ENCODE measurements at places on chromosomes 16 and 17. TPM values are rescaled to one million over a fixed set of nuclear protein-coding genes. Genes with fewer than 3 reads are reported as not detected.

TMIGD1 gene
- total RNA-seq: not detected

TPSG1 gene
- total RNA-seq: 0.21 TPM

SOST gene
- not detected for total RNA-seq

GRAP gene
- total RNA-seq: 3.2 TPM

ABCC11 gene
- total RNA-seq: not detected

MAPT gene
- 24.0 TPM for total RNA-seq

RTN4RL1 gene
- 7.6 TPM for total RNA-seq

TMC7 gene
- total RNA-seq: 1.2 TPM

METTL2A gene
- total RNA-seq: 16.3 TPM

CCT6B gene
- total RNA-seq: 2.3 TPM

NEURL4 gene
- 38.8 TPM for total RNA-seq

MAFG gene
- 25.1 TPM for total RNA-seq

ZG16B gene
- total RNA-seq: not detected

GRCh38 chr16:79171931-79172705, 428.4 kb downstream of the MAF start:
- DNase-seq: no peak

DNA sequence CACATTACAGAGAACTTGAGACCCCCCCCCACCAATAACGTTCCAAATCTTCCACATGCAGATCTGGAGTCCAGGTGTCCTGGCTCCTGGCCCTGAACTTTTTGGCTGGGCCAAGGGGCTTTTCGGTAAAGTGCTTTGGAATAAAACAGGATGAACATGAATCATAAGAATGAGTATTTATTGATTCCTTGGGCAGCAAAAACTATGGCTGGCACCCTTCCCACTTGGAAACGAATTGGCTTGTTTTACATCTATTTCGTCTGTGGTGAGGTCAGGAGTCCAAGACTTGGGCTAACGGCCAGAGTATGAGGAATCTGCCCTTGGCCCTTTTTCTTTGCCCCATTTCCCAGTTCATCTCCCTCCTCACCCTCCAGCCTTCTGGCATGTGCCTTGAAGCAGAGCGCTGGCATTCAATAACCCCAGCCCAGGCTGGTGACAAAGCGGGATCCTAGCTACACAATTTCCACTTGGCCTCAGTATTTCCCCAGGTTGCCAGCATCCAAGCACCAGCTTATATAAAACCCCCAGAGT, 4.1 kb upstream of the UBTF start:
- peak; percentile 48 for DNase-seq

DNA sequence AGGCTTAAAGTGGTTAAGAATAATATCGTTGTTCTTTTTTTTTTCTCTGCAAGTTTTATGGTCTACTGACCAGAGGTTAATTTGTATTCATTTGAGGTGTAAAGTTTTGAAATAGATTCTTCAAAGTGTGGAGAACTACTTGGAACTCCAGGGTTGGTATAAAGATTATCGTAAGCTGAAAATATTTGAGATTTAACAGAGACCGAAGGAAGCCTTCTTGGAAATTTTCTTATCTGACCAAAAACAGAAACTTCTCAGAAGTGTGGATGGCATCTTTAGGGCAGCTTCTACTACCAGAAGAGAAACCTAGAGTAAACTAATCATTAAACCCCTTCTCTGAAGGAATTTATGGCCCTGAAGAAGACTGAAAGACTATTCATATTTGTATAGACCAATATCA, 206.8 kb upstream of the MON1B start:
- no peak for DNase-seq

- DNase-seq: no peak
Observed at GRCh38 chr17:53193044-53193443, 629.7 kb upstream of the KIF2B start.

GRCh38 chr16:85879975-85880831, 18.8 kb upstream of the IRF8 start:
- DNase-seq: no peak

- no peak for DNase-seq
Observed at GRCh38 chr16:81586417-81586816, 141.8 kb downstream of the CMIP start.

DNA sequence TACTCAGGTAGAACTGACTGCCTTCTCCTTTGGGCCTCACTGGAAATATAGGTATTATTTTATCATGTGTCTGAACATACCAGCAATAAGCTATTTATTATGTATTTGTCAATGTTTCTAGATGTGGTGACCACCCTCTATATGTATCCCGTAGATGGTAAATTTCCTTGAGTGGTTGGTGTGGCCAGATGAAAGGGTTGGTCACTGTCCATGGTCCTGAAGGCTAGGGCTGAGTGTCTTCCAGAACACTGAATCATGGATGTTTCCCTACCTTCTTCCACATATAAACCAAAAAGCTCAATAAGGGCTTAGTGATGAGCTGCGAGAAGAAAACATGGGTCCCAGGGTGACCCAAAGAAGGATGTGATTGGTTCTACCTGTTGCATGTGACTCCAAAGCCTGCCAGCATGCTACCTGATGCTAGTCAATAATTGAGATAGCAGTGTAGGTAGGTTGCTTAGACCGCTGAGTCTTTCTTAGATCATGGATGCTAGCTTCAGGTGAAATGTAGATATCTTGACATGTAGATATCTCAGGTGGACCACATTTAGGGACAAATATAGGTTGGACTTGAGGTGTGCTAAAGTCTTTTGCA, 150.3 kb downstream of the ASIC2 start:
- DNase-seq: no peak

DNA sequence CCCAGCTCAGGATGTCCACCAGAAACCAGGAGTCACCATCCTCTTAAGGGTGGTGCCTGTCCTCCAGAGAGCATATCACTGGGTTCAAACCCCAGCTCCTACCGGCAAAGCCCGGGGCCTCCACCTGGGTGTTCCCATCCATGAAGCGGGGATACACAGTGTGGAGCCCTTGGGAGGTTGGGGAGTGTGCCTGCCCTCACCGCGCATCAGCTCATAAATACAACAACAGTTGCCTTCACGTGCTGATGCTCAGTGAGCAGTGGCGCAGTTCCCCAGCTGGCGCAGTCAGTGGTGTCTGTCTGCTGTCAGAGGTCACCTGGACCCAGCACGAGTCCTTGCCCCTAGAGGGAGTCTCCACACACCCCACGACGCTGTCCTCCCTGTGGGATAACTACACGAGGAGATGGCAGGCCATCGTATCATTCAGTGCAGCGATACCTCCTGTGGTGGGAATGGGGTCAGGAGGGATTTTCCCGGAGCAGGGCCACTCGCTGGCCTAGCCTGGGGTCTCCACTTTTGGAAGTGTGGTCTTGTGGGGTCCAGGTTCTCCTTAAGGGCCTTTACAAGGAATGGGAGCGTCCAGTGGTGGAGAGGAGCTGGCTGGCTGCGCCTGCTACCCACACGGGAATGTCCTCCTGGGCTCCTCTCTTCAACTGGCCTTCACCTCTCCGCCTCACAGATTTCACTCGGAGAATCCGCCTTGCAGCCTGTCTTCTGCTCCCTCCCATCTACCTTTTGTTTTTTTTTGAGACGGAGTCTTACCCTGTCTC, 2.3 kb upstream of the ELOB start:
- DNase-seq: peak; percentile 22

- no peak for DNase-seq
Observed at GRCh38 chr16:26724189-26724588, 342.5 kb upstream of the C16orf82 start.

GRCh38 chr16:67489401-67490083, 6.2 kb upstream of the AGRP start:
- DNase-seq: no peak

DNA sequence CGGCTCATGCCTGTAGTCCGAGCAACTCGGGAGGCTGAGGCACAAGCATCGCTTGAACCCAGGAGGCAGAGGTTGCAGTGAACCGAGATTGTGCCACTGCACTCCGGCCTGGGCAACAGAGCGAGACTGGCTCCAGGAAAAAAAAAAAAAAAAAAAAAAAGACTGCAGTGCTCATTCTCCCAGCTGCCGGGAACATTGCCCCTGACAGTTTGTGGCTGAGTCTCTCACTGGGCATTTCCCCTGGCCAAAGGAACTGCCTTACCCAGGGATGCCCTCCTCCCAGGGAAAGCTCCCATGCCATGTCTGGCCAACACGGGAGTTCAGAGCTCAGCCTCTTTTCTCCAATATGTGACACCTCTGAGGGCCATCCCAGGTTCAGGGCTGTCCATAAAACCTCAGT, 21.3 kb upstream of the USP10 start:
- DNase-seq: no peak

GRCh38 chr17:8475227-8475626, 39.5 kb downstream of the NDEL1 start:
- DNase-seq: no peak

DNA sequence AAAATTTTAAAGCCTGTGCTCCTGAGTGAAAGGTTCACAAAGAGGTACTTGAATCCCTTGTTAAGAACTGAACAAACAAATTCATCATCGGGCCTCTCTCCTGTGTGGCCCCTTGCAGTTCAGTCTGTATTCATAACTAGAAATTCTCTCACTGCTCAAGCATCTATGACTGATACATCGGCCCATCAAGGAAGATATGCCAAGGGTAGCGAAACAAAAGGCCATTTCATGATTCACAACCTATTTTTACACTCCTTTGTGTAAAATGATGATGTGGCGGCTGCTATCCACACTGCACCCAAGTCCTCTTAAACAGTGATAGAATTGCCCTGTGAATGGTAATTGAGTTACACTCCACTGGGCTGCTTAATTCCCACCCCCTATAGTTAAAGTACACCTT, 204.6 kb downstream of the STX8 start:
- no peak for DNase-seq

DNA sequence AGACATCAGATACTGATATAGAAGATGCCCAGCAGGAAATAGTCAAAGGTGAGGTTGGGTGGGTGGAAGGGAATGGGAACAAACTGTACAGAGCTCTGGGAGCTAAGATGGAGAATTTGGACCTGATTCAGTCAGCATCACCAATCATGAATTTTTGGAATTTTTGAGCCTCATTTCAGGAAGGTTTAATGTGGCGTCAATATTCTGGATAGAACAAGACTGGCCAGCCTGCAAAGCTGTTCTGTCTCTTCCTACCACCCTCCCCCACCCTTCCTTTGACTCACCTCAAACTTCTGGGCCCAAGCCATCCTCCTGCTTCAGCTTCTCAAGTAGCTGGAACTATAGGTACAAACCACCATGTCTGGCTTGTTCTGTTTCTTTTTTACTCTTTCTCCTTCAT, 32.6 kb downstream of the CTCF start:
- DNase-seq: no peak

GRCh38 chr16:679814-680624, at the start of gene STUB1:
Gene STUB1 (plus strand): TSS chr16:680410. CDS start chr16:680526, 116 bp downstream.
- DNase-seq: peak; percentile 90

GRCh38 chr17:38550661-38551060, 55.1 kb downstream of the SRCIN1 start:
- DNase-seq: peak; percentile 54

DNA sequence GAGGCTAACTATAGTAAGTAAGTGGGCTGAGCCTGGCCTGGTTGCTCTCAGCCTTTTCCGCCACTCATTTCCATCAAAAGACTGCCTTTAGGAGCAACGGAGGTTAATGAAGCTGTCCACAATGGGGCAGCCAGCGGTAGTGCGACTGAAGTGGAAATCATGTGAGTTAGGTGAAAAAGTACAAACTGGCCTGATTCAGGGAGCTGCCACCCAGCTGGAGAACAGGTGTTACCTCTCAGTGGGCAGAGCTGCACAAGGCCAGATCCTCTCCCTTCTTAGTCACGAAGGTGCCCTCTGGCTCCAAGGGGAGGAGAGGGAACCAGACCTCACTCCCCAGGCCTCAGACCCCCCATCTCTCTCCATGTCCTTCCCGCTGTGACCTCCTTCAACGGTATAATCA, 34.4 kb upstream of the CDRT4 start:
- no peak for DNase-seq

All from left cardiac atrium (tissue), 4 donors.